ENCODE measurements at places on chromosomes 2 and 18.

GRCh38 chr2:9310377-9310776 is 103.8 kb downstream of the ASAP2 start:
- no peak for DNase-seq

- DNase-seq: no peak
Observed at GRCh38 chr2:181177376-181177775, 197.0 kb downstream of the UBE2E3 start.

GRCh38 chr18:77147418-77147852 is 14.9 kb upstream of the MBP start:
- no peak for DNase-seq

DNA sequence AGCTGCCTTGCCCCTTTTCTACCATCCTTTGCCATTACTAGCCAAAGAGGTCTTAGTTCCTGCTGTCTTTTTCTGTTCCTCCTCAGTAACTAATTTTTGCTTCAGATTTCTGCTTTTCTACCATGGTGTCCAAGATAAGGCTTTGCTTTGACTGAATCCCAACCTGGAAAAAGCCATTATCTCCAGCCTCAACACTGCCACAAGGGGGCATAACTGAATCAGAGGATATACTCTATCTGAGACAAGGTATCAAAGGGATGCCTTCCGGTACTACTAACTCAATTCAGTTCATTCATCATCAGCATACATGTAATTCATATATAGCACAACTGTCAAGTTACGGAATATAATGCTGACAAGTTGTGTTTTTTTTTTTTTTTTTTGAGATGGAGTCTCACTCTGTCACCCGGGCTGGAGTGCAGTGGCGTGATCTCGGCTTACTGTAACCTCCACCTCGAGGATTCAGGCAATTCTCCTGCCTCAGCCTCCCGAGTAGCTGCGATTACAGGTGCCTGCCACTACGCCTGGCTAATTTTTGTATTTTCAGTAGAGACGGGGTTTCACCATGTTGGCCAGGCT is 11.4 kb downstream of the OSGEPL1 start:
- DNase-seq: no peak

- DNase-seq: no peak
Observed at GRCh38 chr2:28354920-28355520, 37.6 kb upstream of the FOSL2 start.

GRCh38 chr2:136131961-136132824 is 14.2 kb upstream of the CXCR4 start:
- DNase-seq: no peak

DNA sequence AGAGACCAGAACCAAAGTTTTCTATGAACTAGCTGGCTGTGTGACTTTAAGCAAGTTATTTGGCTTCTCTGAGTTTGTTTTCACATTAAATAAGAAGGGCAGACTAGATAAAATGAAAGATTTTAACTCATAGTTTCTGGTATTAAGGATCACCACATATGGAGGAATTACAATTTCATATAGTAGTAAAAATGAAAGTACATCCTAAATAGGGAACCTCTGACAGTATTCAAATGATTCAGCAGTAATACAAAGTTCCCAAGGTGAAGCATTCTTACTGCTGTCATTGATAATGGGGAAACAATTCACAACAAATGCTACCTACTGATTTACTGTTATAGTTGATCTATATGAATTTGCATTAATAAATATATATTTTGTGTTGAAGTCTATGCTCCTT is 170.3 kb upstream of the VRK2 start:
- no peak for DNase-seq

- no peak for DNase-seq
Observed at GRCh38 chr2:28598484-28598883, 102.6 kb downstream of the PLB1 start.

DNA sequence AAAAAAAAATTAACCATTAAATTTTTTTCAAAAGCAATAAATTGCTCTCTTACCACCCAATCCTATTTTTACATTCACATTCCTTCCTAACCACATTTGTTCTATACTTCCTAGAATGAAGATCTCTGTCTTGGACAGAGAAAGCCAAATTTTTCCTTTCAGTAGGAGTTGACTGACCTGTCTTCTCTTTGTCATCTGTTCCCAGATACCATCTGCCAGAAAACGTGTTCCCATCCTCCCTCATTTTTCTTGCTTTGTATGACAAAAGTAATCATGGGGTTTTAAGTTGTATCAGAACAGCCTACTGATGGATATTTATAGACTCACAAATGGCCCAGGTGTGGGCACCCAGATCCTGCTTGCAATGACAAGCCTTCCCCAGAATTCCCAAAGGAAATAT is 182.1 kb downstream of the CYP26B1 start:
- peak; percentile 6 for DNase-seq

- peak; percentile 65 for DNase-seq
Observed at GRCh38 chr2:176039375-176039774, 37.3 kb upstream of the LNPK start.

DNA sequence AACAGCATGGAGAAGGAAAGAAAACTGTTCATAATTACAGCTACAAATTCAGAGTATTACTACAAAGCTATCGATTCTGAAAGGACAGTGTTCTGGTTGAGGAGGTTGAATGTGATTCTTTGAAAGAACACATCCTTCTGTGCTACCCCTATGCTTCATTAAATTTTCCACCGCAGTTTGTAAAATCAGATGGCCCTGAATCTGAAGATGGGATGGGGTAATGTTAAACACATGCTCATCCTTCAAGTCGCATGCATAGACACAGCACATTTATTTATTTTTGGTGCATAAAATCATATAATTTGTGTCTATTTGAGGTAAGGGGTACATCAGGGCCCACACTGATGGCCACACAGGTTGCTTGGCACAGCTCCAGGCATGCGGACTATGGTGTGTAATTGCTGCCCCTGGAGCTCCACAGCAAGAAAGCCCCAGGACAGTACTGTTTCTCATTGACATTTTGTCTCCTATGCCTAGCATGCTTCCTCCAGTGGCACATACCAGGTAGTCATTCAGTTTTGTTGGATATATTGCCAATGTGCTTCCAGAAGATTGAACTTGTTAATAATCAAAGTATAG is 238.8 kb upstream of the TANK start:
- DNase-seq: no peak

All from putamen (tissue), 1 donor.